ENCODE measurements at places on chromosomes 5 and 9.

DNA sequence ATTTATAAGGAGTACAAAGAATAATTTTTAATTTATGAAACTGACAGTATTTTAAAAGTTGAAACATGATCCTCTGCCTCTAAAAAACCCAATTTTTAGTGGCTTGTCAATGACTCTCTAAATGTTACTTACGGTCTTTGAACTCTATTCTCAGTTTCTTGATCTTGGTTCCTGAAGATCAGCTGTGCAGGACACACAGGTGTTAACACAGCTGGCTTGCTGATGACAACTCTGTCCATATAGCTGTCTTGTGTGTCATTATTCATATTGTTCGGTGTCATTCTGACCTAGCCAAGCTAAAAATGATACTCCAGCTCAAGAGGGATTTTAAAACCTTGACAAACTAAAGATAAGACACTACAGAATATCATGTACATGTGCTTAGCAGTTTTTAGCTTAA is 314.5 kb downstream of the CCDC171 start:
- ATAC-seq: no peak

GRCh38 chr5:136174021-136174659 is 18.8 kb downstream of the SMIM32 start:
- ATAC-seq: no peak

- no peak for ATAC-seq
These were observed 92.1 kb downstream of the DAB2IP start for GRCh38 chr9:121743441-121744001.

GRCh38 chr9:37436540-37436939 is 14.0 kb downstream of the GRHPR start:
- no peak for ATAC-seq

GRCh38 chr5:125140855-125141254 is 394.4 kb upstream of the ZNF608 start:
- no peak for ATAC-seq

GRCh38 chr9:124044448-124044847 is 32.9 kb downstream of the LHX2 start:
- no peak for ATAC-seq

- ATAC-seq: no peak
These were observed 17.7 kb downstream of the BRD8 start for GRCh38 chr5:138160706-138161105.
